Activated T-cell treated with anti-CD3 and anti-CD28 coated beads for 1 hour (primary cell): ENCODE measurements at places on chromosomes 13 and 19.
A peak's percentile ranks its signal among the peaks of the same experiment; 100 is the strongest.

- DNase-seq: no peak
Observed at GRCh38 chr19:45630463-45630862, 8.7 kb downstream of the EML2 start.

- DNase-seq: no peak
Observed at GRCh38 chr13:41122838-41123237, 9.8 kb downstream of the KBTBD6 start.

DNA sequence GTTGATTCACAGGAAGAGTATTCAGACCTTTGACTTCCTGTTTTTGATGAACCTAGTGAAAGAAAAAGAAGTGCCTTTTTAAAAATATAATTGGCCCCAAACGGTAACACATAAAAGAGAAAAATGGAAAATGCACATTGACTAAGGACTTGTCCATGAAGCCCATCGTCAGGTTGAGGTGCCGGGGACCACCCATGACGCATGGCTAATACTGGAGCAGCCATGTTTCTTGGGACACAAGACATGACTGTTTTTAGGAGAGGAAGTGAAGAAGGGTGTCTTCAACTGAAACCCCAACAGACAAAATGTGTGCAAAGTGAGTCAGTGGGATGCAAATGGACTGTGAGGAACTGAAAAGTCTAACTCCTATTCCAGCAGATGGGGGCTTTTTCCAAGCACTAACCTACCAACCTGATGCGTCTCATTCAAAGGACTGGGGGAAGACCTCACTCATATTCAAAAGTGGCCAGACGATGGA lies 459.4 kb downstream of the FOXO1 start:
- no peak for DNase-seq

GRCh38 chr19:34345947-34346351 lies 19.0 kb upstream of the GPI start:
- peak; percentile 60 for DNase-seq
